ENCODE measurements at places on chromosomes 4 and X.

- no peak for DNase-seq
These were observed 31.7 kb downstream of the BBS12 start for GRCh38 chr4:122764071-122764820.

DNA sequence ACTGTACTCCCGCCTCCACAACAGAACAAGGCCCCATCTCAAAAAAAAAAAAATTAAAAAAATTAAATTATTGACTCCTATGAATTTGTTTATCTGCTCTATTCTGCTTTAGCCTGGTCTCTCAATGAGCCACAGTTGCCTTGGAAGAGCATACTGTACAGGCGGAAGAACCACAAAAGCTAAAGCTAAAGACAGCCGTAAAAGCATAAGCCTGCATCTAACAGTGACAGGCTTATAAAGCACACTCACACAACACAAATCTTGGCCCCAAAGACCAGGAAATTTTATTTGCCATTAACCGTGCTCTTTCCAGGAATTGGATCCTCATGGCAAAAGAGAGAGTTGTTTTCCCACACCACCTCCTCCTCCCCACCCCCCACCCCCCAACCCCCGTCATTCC lies 53.5 kb upstream of the KLF3 start:
- no peak for DNase-seq

DNA sequence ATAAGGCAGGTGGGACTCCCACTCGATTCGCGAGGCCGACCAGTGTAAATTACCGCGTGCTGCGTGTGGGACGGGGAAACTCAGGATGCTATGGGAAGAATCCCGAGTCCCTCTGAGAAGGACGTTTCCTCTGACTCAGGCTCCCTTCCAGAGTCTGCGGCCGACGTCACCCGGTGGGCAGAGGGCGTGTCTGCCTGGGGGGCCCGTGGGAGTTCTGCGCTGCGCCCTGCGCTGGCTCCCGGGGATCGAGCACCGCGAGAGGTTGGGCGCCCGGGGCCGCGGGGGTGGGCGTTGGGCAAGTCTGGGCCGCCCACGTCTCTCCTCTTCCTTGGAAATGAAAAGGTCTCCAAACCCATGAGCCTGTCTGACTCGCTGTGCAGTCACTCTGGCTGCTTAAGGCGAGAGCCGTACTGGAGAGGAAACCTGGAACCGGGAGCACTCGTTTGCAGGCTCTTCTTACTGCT lies 568 bp downstream of the NIPAL1 start:
- DNase-seq = peak; percentile 58

DNA sequence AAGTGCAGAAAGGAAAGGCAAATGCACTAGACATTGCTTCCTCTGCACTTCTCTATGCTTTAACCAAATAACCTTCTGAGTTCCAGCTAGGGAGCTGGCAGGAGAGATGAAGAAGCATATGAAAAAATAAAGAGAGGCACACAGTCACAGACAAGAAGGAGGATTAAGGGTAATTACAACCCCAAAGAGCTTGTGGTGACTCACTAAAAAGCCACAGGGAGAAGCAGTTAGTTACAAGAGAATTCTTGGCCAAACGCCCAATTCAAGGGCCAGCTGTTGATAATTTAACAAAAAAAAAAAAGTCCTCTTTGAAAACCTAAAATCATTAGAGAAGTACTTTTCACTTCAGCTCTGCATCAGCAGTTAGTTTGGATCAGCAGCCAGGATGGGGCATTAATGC lies 478.0 kb downstream of the KCNIP4 start:
- DNase-seq = peak; percentile 23

DNA sequence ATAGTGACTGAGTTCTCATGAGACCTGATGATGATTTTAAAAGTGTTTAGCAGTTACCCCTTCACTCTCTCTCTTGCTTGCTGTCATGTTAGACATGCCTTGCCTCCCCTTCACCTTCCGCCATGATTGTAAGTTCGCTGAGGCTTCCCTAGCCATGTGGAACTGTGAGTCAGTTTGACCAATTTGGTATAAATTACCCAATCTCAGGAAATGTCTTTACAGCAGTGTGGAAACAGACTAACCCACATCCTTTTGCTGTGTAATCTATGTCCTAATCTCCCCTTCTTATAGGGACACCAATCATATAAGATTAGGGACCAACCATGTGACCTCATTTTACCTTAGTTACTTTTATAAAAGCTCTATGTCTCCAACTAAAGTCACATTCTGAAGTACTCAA lies 677.8 kb downstream of the ADGRL3 start:
- DNase-seq = no peak

DNA sequence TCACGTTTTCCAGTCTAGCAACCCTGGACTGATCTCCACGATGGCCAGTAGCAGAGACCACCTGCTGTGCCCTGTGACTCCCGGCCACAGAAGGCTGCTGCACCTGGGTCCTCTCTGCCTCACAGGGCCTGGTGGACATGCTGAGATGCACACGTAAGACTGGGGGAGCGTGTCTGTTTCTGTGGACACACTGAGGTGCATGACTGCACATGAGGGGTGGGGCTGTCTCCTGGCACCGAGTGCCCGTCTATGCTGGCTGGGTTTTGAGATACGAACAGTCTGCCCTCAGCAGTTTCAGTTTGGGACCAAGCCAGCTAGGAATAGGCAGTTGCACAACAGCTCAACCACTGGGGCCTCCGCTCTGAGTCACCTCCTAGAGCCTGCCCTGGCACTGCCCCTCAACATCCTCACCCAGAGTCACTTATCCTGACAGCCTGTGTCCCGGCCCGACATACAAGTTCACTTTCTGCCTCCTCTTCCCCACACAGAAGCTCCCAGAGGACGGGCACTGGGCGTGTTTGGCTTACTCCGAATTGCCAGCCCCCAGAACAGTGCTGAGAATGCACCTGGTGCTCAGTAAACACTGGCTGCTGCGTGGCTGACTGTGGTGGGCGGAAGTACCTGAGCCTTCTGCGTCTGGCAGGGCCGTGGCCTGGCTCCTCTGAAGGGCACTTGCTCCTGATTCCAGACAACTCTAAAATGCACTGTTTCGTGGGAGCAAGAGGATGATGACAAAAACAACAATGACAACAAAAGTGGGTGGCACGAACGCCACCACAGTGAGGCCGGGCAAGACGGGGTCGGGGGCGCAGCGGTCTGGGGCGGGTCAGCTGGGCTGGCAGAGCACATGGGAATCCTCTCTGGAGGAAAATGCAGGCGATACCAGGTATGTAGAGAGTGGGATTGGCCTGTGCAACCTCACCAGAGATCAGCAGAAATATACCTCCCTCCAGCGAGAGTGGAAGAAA lies 30.9 kb downstream of the RNF212 start:
- DNase-seq = peak; percentile 30

- peak; percentile 47 for DNase-seq
These were observed 63.6 kb downstream of the ASB9 start for GRCh38 chrX:15206306-15206705.

DNA sequence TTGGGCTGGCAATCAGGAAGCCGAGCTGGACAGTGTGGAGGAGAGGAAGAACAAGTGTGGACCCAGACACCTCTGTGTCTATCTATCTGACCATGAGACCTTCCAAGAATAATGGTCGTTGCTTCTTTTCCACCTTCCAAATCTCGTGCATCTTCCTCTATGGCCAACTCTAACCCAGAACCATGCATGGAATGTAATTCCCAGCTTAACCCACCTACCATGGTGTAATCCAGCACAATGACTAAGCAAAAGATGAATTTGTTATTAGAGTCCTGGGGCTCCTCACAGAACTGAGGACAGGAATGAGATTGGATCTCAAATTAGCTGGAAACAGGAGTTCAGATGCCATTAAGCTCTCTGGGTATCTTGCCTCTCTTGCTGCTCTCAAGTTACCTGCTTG lies 17.4 kb upstream of the TMEM184C start:
- DNase-seq = no peak

- no peak for DNase-seq
These were observed 70.8 kb downstream of the GAB1 start for GRCh38 chr4:143407474-143407873.

DNA sequence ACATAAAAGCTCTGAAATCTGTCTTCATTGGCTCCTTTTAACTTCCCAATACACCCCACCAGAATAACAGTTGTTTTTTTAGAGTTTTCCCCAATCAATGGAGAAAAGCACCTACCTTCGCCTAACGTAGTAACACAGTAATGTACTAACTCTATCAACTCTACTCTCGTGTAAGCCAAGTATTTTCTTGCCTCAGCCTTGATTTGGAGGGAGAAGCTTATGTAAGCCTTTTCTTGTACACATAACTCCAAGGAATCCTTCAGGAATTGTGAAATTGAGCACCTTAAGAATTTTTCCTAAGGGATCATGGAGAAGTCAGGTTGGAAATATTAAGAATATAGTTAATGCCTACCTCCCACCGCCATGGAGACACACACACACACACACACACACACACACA lies 181.2 kb downstream of the RAPGEF2 start:
- no peak for DNase-seq

DNA sequence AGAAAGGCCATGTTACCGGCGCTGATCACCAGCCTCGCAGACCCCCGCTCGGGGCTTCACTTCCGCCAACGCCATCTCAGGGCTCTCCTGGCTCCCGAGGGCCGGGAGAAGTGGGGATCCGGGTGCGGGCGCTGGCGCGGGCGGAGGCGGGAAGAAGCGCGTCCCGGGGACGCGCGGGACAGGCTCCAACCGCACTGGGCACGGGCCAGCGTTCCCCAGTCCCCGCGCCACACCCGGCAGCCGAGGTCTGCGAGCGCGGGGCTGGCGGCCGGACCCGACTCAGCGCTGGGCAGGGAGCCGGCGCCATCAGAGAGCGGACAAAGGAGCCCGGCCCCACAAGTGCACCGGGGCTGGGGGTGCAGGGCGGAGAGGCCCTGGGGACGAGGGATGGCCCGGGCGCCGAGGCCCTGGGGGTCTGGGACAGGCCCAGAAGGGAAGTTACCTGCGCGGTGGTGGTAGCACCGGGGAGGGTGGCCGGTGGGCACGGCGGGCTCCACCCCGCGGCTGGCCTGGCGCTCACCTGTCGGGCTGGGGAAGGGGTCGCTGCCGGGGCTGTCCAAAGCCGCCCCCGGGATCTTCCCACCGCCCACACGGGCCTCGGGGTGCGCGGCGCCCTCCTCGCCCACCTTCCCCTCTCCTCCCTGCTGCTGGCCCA lies 449 bp downstream of the CTPS2 start:
- peak; percentile 35 for DNase-seq

- no peak for DNase-seq
These were observed 2073.8 kb upstream of the TENM3 start for GRCh38 chr4:180169394-180169793.

DNA sequence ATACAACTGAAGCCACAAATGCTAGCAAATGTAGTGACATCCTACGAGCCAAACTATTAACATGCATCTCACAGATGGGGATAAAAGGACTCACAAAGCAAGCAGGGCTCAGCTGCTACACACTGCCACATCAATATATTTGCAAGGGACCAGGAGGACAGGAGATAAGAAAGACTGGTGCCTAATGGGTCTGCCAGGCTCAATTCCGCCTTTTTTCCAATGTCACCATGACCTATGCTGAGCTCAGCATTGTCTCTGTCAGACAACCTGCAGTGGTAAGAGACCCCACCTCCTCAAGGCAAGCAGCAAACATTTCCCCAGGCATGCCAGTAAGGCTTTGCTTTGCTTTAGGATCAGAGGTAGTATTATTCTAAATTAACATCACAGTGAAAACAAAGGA lies 435 bp downstream of the DCX start:
- peak; percentile 86 for DNase-seq

- DNase-seq = peak; percentile 13
These were observed 4.8 kb upstream of the DAPP1 start for GRCh38 chr4:99811850-99812249.

GRCh38 chrX:150842198-150842685 lies 56.2 kb downstream of the CD99L2 start:
- DNase-seq = no peak

DNA sequence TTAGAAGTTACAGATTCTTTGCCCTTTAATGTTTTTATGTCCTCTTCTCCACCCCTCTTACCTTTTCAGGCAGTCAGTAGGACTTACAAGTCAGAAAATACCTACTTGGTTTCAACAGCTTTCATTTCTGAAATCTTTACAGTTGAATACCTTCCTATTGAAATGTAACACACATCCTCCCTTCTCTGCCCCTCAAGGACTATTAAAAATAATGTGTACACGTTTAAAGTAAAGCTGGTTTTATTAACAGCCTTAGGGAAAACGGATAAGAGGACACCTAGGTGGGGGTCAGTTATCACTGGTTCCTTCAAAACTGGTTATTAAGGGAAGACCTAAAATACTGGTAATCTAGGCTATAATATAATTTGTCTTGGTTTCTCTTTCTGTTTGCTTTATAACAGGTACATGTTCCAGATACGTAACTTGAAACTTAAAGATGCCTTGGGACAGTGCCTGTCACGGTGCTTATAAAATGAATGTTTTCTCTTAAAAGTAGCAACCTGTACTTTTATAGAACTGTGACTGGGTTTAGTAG lies 1.8 kb downstream of the CCSER1 start:
- no peak for DNase-seq

GRCh38 chrX:11722304-11722703 lies 35.7 kb upstream of the MSL3 start:
- DNase-seq = no peak

DNA sequence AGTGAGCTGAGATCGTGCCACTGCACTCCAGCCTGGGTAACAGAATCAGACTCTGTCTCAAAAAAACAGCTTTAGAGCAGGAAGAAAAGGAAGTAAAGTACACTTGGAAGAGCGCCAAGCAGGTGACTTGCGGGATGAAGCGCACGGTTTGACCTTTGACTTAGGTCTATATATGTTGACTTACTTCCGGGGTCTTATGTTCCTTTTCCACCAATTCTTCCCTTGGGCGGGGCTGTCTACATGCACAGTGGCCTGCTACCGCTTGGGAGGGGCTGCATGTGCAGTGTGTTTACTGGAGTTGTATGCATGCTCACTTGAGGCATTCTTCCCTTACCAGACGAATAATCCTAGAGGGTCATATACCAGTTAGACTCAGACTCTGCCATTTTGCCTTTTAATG lies 108.6 kb downstream of the APOOL start:
- no peak for DNase-seq

GRCh38 chrX:13533726-13534125 lies 35.7 kb upstream of the EGFL6 start:
- DNase-seq = no peak

GRCh38 chr4:77734928-77735327 lies 84.2 kb downstream of the CNOT6L start:
- no peak for DNase-seq

- no peak for DNase-seq
These were observed 49.2 kb downstream of the IRF2 start for GRCh38 chr4:184424993-184425758.

- DNase-seq = no peak
These were observed 183.4 kb downstream of the SPRY1 start for GRCh38 chr4:123579961-123580360.

DNA sequence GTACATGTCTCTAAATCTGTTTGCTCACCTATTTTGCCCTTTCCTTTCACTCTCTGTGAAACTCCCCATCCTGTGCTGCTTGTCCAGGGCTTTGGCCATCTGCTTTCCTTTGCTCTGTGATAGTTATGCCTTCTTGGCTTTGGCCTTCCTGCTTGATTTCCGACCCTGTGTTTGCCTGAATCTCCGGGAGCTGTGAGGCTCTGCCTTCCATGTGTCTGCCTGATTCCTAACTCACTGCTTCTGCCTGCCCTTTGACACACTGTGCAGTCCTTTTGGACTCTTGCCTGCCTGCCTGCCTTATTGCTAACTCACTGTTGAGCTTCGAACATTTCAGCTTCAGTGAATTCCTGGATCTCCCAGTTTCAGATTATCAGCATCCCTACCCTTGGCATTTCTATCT lies 143.1 kb downstream of the C4orf33 start:
- DNase-seq = no peak
